ENCODE measurements at places on chromosomes 4 and X. TPM values are rescaled to one million over a fixed set of nuclear protein-coding genes. Genes with fewer than 3 reads are reported as not detected.

GRCh38 chr4:7503559-7504249 lies 69.0 kb upstream of the PSAPL1 start:
- DNase-seq, result no peak
- no peak overlapping the region for H3K4me3 ChIP-seq
- no peaks in the 10 kb centered on the region for H3K36me3 ChIP-seq

GRCh38 chr4:172011196-172011595 lies 198.0 kb downstream of the GALNTL6 start:
- peaks cover 4% of the 10 kb centered on the region for H3K4me1 ChIP-seq
- H3K4me3 ChIP-seq, result no peak overlapping the region
- DNase-seq, result no peak
- H3K27ac ChIP-seq, result no peak overlapping the region

DNA sequence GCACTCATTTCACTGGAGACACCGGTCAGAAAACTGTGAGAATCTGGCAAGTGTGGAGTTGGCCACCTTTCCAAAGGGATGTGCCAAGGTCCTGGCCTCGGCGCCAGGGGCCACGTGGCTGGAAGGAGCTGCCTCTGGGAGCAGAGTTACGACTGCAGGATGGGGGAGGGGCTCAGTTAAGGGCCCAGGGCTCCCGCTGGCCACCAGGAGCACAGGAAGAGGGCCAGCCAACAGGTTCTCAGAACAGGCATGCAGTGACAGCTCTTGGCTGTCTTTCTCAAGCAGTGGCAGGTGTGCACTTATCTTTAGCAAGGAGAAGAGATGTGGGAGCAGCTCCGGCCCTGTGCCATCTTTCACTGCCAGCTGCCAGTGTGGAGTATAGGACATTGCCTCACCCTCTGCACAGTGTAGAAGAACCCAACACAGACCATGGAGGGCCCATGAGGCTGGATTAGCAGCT lies 115.9 kb upstream of the RBPJ start:
- peaks cover 3% of the 10 kb centered on the region for H3K27me3 ChIP-seq
- H3K4me3 ChIP-seq, result no peak overlapping the region
- peaks cover 44% of the 10 kb centered on the region for H3K4me1 ChIP-seq
- H3K36me3 ChIP-seq, result peaks cover 13% of the 10 kb centered on the region
- no peak for DNase-seq

- no peak overlapping the region for H3K4me3 ChIP-seq
- peaks cover 11% of the 10 kb centered on the region for H3K27me3 ChIP-seq
- H3K27ac ChIP-seq, result no peak overlapping the region
- no peaks in the 10 kb centered on the region for H3K36me3 ChIP-seq
- no peak for DNase-seq
These were observed 71.1 kb upstream of the PHOX2B start for GRCh38 chr4:41819621-41820020.

- peaks cover 7% of the 10 kb centered on the region for H3K27me3 ChIP-seq
- H3K4me1 ChIP-seq, result peaks cover 2% of the 10 kb centered on the region
- DNase-seq, result no peak
- H3K36me3 ChIP-seq, result no peaks in the 10 kb centered on the region
- no peak overlapping the region for H3K27ac ChIP-seq
- H3K4me3 ChIP-seq, result no peak overlapping the region
These were observed 134.1 kb upstream of the MAMLD1 start for GRCh38 chrX:150229030-150229429.

- peak overlapping the region; percentile 89 for H3K27ac ChIP-seq
- no peaks in the 10 kb centered on the region for H3K27me3 ChIP-seq
- H3K36me3 ChIP-seq, result no peaks in the 10 kb centered on the region
- DNase-seq, result peak; percentile 61
These were observed 34.0 kb upstream of the ENPP6 start for GRCh38 chr4:184251670-184251980.

GRCh38 chrX:18210470-18210869 lies 10.2 kb downstream of the BEND2 start:
- no peak overlapping the region for H3K4me3 ChIP-seq
- H3K27me3 ChIP-seq, result no peaks in the 10 kb centered on the region
- DNase-seq, result no peak
- no peaks in the 10 kb centered on the region for H3K4me1 ChIP-seq
- no peaks in the 10 kb centered on the region for H3K36me3 ChIP-seq
- no peak overlapping the region for H3K27ac ChIP-seq

DNA sequence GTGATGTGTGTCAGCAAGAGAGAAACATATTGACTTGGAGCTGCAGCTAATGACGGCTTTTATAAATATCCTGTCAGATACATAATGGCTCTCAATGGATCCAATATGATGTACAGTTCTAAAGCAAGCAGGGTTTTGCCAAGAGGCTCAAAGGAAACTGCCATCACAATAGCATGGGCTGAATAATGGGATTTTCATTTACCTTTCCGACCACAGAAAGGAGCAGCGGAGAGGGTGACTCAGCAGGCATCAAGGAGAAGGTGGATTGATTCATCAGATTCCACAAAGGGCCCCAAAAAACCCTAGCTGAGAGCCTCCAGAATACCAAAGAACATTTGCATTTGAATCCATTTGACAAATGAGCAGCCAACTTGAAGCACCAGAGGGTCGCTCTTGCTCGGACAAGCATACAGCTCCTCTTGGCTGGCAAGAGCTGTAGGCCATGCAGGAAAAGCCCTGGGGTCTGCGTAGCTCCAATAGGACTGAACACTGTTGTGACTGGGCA lies 355.7 kb upstream of the NOCT start:
- H3K4me1 ChIP-seq, result no peaks in the 10 kb centered on the region
- H3K4me3 ChIP-seq, result no peak overlapping the region
- H3K36me3 ChIP-seq, result no peaks in the 10 kb centered on the region
- no peak for DNase-seq
- H3K27ac ChIP-seq, result no peak overlapping the region
- peaks cover 2% of the 10 kb centered on the region for H3K27me3 ChIP-seq

DNA sequence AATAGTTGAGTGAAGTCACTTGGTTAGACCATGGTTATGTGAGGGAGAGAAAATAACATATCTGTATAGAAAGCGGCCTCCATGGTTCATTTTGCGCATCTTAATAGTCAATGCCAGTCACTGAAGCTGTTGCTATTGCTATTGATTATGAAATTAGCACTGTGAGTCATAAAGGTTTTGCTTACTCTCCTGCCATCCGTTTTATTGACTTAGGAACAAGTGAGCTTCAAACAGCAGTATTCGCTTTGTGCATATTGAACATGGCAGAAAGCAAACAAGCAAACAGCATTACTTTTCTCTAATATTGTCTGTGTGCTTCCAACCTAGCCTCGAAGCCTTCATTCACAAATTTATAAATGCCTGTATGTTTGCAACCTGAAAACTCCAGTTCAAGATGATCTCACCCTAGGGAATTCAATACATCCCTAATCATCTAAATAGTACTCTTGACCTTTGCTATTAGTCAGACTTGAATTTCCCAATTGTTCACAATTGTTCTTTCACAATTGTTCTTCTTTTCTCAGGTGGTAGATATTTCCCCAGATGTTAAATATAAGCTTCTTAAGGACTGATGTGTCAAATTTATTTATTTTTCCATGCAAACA lies 55.9 kb upstream of the GABRA2 start:
- H3K4me1 ChIP-seq, result no peaks in the 10 kb centered on the region
- no peak overlapping the region for H3K4me3 ChIP-seq
- DNase-seq, result no peak
- no peak overlapping the region for H3K27ac ChIP-seq
- H3K27me3 ChIP-seq, result no peaks in the 10 kb centered on the region
- H3K36me3 ChIP-seq, result no peaks in the 10 kb centered on the region

GRCh38 chr4:154364066-154364845 lies 127.3 kb downstream of the DCHS2 start:
- no peak overlapping the region for H3K27ac ChIP-seq
- DNase-seq, result no peak
- H3K36me3 ChIP-seq, result no peaks in the 10 kb centered on the region

DNA sequence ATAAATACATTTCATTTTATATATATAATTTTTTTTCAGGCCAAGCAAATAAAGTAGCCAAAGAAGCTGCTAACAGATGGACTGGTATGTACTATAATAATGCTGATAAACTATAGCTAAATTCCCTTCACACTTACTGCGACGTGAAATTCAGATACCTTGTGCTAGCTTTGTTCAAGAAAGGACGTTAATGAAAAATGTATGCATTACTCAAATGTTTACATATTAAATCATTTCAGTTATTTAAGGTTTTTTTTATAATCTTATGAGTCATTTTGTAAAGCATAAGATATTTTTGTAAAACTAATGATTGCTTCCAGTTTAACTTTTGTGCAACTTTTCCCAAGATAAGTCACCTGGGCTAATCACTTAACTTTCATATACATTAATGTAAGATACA lies 57.2 kb upstream of the TMEM131L start:
- H3K4me1 ChIP-seq, result peaks cover 5% of the 10 kb centered on the region
- DNase-seq, result no peak
- H3K4me3 ChIP-seq, result no peak overlapping the region
- peaks cover 12% of the 10 kb centered on the region for H3K36me3 ChIP-seq
- no peaks in the 10 kb centered on the region for H3K27me3 ChIP-seq

- H3K4me1 ChIP-seq, result no peaks in the 10 kb centered on the region
- H3K4me3 ChIP-seq, result no peak overlapping the region
- no peaks in the 10 kb centered on the region for H3K27me3 ChIP-seq
- no peaks in the 10 kb centered on the region for H3K36me3 ChIP-seq
These were observed 330.3 kb upstream of the FAM241A start for GRCh38 chr4:111814961-111815360.

- DNase-seq, result no peak
- H3K27ac ChIP-seq, result no peak overlapping the region
- no peaks in the 10 kb centered on the region for H3K27me3 ChIP-seq
- H3K4me1 ChIP-seq, result no peaks in the 10 kb centered on the region
- no peak overlapping the region for H3K4me3 ChIP-seq
These were observed 432.0 kb downstream of the GLUD2 start for GRCh38 chrX:121479406-121479805.

DNA sequence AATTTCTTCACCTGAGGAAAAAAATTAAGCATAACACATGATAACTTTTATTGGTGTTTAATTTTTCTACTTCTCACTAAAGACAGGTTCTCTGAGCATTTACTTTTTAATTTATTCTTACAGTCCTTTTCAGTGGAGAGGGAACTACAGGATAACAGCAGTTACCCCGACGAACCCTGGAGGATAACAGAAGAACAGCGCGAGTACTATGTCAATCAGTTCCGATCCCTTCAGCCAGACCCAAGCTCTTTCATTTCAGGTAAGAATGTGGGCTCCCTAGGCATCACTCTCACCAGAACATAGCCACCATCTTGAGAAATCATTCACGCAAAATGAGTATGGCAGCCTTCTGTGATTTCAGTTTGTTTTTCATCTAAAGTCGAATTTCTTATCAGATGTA lies 100.8 kb downstream of the REPS2 start:
- H3K27me3 ChIP-seq, result peaks cover 3% of the 10 kb centered on the region
- H3K27ac ChIP-seq, result no peak overlapping the region
- H3K4me3 ChIP-seq, result no peak overlapping the region
- DNase-seq, result no peak

- H3K27me3 ChIP-seq, result peaks cover 10% of the 10 kb centered on the region
- H3K4me1 ChIP-seq, result peaks cover 5% of the 10 kb centered on the region
- no peak for DNase-seq
- no peak overlapping the region for H3K4me3 ChIP-seq
These were observed 25.1 kb upstream of the APLN start for GRCh38 chrX:129679901-129680300.

GRCh38 chr4:56907489-56908205 lies at the start of gene REST:
REST (plus strand) TSS chr4:56907900; CDS start chr4:56910639, 2,739 bp downstream.
- H3K27ac ChIP-seq, result peak within 1 kb of the TSS; percentile 87
- H3K4me1 ChIP-seq, result peaks cover 35% of the 10 kb centered on the region
- peaks cover 9% of the 10 kb centered on the region for H3K27me3 ChIP-seq
- peak; percentile 96 for DNase-seq

- H3K27me3 ChIP-seq, result no peaks in the 10 kb centered on the region
- H3K27ac ChIP-seq, result no peak overlapping the region
- no peak for DNase-seq
- no peaks in the 10 kb centered on the region for H3K4me1 ChIP-seq
These were observed 278.9 kb upstream of the GIMD1 start for GRCh38 chr4:106647451-106647850.

DNA sequence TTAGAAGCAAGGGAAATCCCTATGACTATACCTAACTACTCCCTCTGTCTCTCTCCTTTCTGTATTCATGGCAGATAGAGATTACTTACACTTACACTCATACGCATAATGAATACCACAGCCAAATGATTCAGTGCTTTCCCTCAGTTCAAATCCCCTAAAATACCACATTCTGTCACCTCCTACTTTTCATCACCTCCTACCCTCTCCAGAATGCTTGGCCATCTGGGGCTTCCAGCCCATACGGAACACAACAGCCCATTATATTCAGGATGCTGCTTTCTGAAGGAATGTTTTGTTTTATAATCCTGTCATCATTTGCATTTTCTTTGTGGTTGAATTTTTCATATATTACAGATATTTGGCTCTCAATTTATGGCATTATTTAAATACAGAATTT lies 361.6 kb downstream of the GRIA2 start:
- H3K4me3 ChIP-seq, result no peak overlapping the region
- H3K4me1 ChIP-seq, result no peaks in the 10 kb centered on the region

- no peak overlapping the region for H3K27ac ChIP-seq
- H3K4me3 ChIP-seq, result no peak overlapping the region
- H3K36me3 ChIP-seq, result peaks cover 3% of the 10 kb centered on the region
These were observed 56.6 kb downstream of the SPRY1 start for GRCh38 chr4:123453061-123453680.

DNA sequence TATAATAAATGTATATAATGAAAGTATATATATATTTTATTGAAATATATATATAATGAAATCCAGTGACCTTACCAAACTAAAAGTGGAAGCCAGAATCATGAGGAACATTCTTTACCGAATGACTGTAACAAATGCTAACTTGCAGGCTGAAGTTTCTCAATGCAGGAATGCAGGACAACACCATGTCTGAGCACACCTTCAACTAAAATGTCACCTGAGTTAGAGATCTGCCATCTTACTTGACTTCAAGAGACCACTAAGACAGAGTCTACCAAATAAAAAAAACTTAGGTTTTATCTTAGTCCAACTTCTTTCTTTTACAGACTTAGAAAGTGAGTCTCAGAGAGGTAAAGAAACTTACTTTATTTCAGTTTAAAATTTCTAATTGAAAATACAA lies 176.2 kb downstream of the FSTL5 start:
- no peaks in the 10 kb centered on the region for H3K27me3 ChIP-seq
- no peak overlapping the region for H3K4me3 ChIP-seq
- no peak overlapping the region for H3K27ac ChIP-seq

Gene SHROOM3
- 0.02 TPM for total RNA-seq

Gene ADH1B
- not detected for total RNA-seq

Gene SLC39A8
- 80.4 TPM for total RNA-seq

Gene TDO2
- not detected for total RNA-seq

Gene GAGE12J
- total RNA-seq, result not detected

Gene GABRG1
- not detected for total RNA-seq

Gene ARSJ
- total RNA-seq, result not detected

Gene TMEM271
- not detected for total RNA-seq

Gene CLGN
- total RNA-seq, result not detected

Gene NPFFR2
- not detected for total RNA-seq

Gene TLR8
- total RNA-seq, result not detected

Gene DOK7
- total RNA-seq, result not detected

Gene BANK1
- total RNA-seq, result not detected

Gene ASIC5
- total RNA-seq, result not detected

Gene PDCL2
- total RNA-seq, result not detected

Measured in activated CD4-positive, alpha-beta T cell treated with anti-CD3 and anti-CD28 coated beads, Interleukin-2, amount 10 ng/mL, durations not matched to agents 24 days and 14 days (primary cell).